ENCODE measurements at places on chromosomes 16 and 17.

- DNase-seq = no peak
These were observed 8.8 kb downstream of the VPS53 start for GRCh38 chr17:705863-706262.

DNA sequence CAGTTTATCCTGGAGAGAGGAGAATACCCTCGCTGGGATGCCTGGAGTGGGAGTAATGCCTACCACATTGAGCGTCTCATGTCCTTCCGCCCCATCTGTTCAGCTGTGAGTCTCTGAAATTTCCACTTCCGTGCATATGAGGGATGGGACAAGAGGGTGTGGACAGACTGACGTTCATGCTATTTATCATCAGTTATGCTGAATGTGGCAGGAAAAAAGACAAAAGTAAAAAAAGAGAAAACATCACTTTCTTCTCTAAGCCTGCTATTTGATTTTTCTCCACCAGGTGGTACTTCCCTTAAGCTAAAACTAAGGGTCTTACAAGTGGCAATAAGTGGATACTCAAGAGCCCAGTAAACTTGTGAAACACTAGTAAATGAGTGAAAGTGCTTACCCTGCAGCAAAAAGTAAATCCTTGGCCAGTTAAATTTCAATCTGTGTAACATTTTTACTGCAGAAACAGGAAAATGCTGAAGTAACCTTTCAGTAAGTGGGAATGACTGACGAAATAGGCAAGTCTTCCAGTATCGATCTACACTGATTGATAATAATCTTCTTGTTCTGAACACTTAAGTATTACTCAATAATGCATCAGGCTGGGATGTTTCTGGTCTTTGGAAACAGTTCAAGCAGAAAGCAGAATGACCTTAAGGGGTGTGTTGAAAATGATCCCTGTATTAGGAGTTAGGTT lies 5.6 kb downstream of the CRYBA1 start:
- no peak for DNase-seq

GRCh38 chr16:83393196-83393981 lies 414.4 kb upstream of the HSBP1 start:
- no peak for DNase-seq

- no peak for DNase-seq
These were observed 31.2 kb downstream of the TOM1L2 start for GRCh38 chr17:17941015-17941414.

DNA sequence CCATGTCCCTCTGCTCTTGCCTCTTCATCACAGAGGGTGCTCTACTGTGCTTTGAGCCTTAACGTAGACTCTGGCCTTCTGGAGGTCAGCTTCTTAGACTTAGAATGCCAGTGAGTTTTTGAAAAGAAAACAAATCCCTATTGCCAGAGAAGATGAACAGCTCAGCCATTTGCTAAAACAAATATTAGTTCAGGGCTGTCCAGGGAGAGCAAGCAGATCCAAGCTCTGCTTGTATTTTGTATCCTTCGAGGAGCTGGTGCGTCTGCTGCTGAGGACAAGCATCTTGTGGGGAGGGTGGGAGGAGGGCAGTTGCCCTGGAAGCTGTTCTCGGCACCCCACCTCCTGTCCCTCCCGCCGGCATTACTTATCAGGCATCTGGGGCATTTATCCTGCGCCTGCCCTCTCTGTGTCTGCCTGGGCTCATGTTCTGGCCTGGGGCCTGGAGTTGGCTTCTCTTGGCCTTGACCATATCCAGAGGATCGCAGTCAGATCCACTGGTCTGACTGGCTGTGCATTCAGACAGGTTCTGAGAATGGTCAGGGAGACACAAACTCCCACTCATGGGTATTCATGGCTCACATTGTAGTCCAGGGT lies 173.1 kb upstream of the NLRP1 start:
- no peak for DNase-seq

DNA sequence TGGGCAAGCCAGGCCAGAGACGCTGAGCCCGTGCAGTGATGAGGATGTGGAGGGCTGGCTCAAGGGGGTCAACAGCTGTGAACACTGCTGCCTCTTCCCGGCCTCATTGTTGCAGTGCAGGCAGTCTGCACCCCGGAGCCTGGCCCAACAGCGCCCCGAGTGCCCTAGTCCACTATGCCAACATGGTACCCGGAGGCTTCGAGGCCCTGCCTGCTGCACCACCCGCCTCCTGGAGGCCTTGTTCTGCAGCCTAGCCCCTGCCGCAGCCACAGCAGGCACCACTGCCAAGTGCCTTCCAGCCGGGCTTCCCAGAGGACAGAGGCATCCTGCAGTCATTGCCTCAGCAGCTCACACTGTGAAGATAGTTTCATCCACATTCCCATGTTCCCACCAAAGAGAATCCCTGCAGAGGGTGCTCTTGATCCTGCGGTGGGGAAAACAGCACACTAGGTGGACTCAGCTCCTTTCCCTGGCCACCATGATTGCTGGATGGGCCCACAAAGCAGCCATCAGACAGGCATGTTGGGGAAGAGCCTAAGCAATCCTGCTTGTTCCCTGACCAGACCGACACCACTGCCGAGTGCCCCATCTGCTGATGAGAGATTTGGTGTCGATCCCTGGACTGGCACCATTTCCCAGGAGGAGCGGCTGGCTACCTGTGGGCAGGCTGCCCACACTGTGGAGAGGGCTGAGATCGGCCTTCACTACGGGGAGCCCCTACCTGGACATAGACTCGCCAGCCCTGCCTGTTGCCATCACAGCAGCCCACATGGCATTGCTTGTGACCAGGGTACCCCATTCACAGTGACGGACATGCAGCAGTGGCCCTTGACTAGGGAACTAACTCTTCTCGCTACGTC lies 44.9 kb downstream of the USP22 start:
- DNase-seq = no peak

GRCh38 chr17:3983606-3984484 lies 19.6 kb upstream of the ATP2A3 start:
- no peak for DNase-seq

DNA sequence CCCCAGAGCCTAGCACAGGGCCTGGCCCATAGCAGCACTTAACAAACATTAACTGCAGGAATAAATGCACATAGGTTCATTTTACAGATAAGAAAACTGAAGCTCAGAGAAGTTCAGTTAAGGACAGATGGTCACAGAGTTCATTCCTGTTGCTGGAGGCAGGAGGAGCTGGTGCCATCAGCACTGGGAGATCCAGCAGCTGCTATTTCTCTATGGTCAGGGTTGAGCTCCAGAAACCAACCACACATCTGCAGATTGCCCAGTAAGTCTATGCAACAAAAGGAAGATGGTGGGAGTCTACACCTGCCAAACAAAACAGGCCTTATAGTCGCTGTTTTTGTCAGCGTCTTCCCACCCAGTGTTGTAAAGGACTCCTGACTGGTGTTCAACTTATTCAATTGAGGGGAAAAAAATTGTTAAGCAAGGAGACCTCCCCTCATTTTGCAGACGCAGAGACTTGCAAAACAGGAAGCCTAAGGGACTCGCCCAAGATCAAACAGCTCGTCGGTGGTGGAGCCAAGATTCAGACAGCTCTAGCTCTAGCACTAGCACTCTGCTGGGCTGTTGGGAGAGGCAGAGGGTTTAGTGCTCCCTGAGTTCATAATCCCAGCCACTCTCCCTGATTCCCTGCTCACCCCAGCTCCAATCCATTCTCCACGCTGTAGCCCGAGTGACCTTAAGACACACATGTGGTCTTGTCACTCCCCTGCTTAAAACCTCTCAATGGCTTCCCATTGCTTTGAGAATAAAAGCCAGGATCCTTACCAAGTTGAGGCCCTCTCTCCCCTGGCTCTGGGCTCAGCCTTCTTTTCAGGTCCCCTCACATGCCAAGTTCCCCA lies 9.0 kb downstream of the NOG start:
- DNase-seq = no peak

GRCh38 chr16:88069397-88070168 lies 118.3 kb downstream of the BANP start:
- no peak for DNase-seq

GRCh38 chr17:59838052-59838916 lies 54.5 kb downstream of the TUBD1 start:
- no peak for DNase-seq

DNA sequence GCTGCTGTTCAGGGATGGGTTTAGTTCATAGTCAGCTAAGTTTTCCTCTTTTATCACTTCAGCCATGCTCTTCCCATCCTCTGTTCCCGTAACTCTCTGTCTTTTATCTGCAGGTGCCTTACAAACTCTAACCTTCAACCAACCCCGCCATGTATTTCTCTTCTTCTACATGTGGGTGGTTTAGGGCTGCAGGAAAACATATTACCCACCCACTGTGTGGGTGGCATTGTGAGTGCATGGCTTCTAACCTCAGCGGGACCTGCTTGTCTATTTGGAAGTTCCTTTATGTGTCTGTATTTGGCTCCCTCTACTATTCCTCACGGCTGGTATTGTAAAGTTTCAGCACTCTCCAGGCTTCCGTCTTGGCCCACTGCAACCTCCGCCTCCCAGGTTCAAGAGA lies 39.0 kb upstream of the TANC2 start:
- DNase-seq = no peak

- DNase-seq = no peak
These were observed 122.3 kb downstream of the SSH2 start for GRCh38 chr17:29807520-29808361.

DNA sequence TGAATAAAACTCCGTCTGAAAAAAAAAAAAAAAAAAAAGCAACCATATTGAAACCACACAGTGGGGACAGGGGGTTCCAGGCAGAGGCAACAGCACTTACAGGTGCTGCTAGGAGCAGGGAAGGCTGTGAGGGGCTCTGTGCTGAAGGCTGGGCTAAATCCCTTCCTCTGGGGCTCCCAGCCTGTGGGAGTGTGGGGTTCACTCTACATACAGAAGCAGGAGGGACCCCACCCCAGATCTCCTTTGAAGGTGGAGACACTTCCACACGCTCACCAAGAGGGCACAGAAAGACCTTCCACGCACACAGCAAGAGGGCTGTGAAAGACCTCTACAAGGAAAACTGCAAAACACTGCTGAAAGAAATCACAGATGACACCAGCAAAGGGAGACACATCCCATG lies 53.9 kb downstream of the USP22 start:
- no peak for DNase-seq
